CD4-positive, alpha-beta memory T cell (primary cell): ENCODE measurements at places on chromosomes 11 and 22. TPM values are rescaled to one million over a fixed set of nuclear protein-coding genes. Genes with fewer than 3 reads are reported as not detected.

- no peaks in the 10 kb centered on the region for H3K4me1 ChIP-seq
- no peak overlapping the region for H3K4me3 ChIP-seq
- H3K27me3 ChIP-seq, result no peaks in the 10 kb centered on the region
- DNase-seq, result no peak
- no peak overlapping the region for H3K27ac ChIP-seq
Observed at GRCh38 chr22:47190957-47191670, 428.7 kb downstream of the TBC1D22A start.

DNA sequence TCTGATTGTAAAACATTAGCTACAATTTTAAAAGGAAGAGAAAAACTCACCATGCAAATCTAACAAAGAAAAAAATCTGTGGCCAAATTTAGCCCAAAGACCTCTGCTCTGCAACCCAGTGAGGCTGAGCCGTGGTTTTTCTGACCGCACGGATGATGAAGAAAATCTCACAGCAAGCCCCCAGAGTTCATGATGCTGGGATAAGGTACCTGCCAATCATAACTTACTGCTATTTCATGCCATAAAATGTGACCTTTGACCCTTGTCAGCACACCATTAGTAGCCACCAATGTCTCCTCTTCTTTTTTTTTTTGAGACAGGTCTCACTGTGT is 11.1 kb downstream of the CERK start:
- no peak overlapping the region for H3K4me3 ChIP-seq
- H3K27ac ChIP-seq, result no peak overlapping the region
- H3K4me1 ChIP-seq, result peaks cover 42% of the 10 kb centered on the region
- no peaks in the 10 kb centered on the region for H3K27me3 ChIP-seq

Gene LIF
- 0.26 TPM for total RNA-seq

DNA sequence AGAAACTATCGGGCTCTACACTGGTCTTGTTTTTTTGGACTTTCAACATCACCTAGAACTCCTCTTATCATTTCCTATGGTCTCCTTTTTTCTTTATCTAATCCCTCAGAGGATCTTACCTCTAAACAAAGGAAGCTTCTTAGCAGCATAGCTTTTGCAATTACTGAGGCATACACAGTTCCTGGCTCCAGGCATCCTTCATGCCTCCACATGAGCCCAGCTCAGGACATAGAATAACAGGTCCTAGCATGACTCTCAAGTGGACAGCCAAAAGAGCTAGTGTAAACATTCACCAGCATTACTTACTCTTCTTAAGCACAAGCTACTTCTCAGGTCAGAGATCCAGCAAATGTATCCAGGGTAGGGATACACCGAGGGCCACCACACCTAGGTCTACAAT is 17.1 kb downstream of the CFAP300 start:
- no peak overlapping the region for H3K27ac ChIP-seq
- H3K36me3 ChIP-seq, result no peaks in the 10 kb centered on the region
- no peaks in the 10 kb centered on the region for H3K4me1 ChIP-seq
- H3K4me3 ChIP-seq, result no peak overlapping the region

Gene MFNG
- total RNA-seq, result 213 TPM

DNA sequence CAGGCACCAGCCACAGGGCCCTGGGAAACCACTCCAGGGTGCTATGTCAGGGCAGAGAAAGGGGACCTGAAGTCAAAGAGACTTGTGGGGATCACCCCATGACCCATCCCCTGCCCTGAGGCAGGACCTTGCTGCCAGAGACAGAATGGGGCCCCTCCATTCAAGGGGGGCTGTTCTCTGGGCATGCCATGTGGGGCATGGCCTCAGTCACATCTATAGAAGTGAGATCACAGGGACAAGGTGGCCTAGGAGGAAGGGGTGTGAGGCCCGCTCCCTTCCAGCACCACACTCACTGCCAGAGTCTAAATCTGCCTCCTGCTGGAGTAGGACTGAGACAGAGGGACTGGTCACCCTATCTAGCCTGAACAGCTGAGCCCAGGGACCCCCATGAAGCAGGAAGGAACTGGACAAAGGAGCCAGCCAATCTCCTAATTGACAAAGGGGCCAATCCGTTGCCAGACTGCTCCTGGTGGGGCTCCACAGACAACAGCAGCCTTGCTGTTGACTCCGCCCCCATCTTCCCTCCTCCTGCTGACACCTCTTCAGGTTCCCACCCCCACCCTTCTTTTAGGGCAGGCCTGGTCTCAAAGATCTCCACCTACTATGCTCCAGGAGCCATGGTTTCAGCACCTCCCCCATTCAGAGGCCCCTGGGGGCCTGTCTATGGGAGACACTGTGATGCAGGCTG is 26.0 kb downstream of the NEAT1 start:
- H3K27ac ChIP-seq, result no peak overlapping the region
- H3K4me3 ChIP-seq, result no peak overlapping the region
- peaks cover 15% of the 10 kb centered on the region for H3K36me3 ChIP-seq
- H3K27me3 ChIP-seq, result no peaks in the 10 kb centered on the region
- no peaks in the 10 kb centered on the region for H3K4me1 ChIP-seq
- no peak for DNase-seq

DNA sequence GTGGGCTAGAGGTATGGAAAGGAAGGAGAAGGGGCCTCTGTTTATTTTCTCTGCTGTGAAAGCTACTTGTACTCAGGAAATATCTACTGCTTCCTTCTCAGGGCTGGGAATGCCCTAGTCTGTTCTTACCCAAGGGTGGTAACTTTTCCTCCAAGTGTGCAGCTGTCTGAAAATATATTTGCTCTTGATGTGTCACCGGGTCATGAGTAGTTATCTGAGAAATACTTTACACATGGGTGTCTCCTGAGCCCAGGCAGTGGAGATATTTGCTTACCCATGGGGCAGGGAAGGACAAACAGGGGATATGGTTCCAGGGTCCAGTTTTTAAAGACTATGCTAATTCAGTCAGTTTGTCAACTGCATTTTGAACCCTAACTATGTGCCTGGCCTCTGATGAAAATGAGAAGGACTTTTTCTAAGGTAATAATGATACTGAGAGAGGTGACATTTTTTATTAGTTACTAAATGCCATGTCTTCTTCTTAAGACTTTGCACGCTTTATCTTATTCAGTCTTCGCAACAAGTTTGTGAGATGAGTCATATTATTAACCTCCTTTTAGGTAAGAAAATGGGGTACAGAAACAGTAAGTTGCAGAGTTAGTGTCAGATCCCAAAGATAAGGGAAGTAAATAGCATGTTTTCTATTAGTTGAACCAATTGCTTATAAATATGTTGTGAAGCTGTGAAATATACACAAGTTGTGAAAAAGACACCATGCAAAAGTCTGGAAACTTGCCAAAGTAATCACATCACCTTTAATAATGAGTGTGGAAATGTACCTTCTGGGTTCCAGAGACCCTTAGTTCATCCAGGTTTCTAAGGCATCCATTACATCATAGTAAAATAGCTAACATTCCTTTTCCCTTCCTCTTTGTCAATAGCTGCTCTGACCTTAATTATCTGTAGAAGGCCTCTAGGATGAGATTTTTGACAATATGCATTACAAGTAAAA is 22.9 kb downstream of the SYTL2 start:
- no peaks in the 10 kb centered on the region for H3K27me3 ChIP-seq
- no peaks in the 10 kb centered on the region for H3K4me1 ChIP-seq
- H3K4me3 ChIP-seq, result no peak overlapping the region
- no peaks in the 10 kb centered on the region for H3K36me3 ChIP-seq
- H3K27ac ChIP-seq, result no peak overlapping the region

Gene TEX54
- not detected for total RNA-seq

- H3K27me3 ChIP-seq, result peaks cover 5% of the 10 kb centered on the region
- peak overlapping the region; percentile 50 for H3K4me3 ChIP-seq
- no peaks in the 10 kb centered on the region for H3K36me3 ChIP-seq
- H3K27ac ChIP-seq, result no peak overlapping the region
Observed at GRCh38 chr22:33920927-33921524, 750 bp upstream of the LARGE1 start.

DNA sequence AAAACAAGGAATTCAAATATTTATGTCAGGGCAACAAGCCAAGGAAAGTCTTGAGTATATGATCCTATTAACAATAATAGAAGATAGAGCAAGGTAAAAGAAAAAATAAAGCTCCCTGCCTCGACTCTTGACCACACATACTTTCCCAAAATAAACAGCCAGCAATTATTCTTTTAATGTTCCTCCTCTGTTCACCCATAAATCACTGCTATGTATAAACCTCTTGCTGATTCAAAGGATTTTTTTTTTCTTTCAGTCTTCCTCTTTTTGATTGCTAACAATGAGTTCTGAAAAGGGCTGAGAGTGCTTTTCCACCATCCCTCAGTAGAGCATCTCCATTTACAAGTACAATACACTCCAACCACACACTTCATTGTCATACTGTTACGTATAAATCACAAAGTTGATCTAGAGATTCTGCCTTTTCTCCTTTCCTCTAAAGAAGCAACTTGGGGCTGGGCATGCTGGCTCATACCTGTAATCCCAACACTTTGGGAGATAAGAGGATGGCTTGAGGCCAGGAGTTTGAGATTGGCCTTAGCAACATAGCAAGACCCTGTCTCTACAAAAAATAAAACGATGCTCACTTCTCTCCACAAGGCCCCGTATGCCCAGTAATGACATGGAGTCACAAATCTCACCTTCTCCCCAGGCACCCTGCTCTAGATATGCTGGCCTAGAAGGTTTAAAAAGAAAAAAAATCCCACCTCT is 24.0 kb downstream of the RAB30 start:
- no peaks in the 10 kb centered on the region for H3K27me3 ChIP-seq
- no peak overlapping the region for H3K4me3 ChIP-seq
- no peaks in the 10 kb centered on the region for H3K36me3 ChIP-seq
- DNase-seq, result no peak

- peaks cover 50% of the 10 kb centered on the region for H3K27me3 ChIP-seq
- H3K36me3 ChIP-seq, result no peaks in the 10 kb centered on the region
- DNase-seq, result no peak
- peaks cover 14% of the 10 kb centered on the region for H3K4me1 ChIP-seq
- H3K4me3 ChIP-seq, result no peak overlapping the region
- H3K27ac ChIP-seq, result no peak overlapping the region
Observed at GRCh38 chr11:44313761-44314489, 4.0 kb upstream of the ALX4 start.

DNA sequence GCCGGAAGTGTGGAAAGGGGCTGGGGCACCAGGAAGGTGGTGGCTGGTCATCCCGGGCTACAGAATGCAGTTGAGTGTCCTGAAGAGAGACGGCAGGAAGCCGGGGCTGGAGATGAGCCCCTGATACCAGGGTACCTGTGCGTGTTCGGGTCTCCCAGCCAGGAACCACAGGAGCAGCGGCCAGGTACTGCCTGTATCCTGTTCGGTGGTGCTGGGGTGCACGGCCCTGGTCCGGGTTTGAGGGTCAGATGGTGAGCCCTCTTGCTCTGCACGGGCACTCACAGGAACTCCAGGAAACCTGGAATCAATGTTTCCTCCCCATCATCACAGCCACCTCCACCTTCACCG is 253.1 kb upstream of the B3GAT1 start:
- no peak overlapping the region for H3K4me3 ChIP-seq
- no peak for DNase-seq
- no peak overlapping the region for H3K27ac ChIP-seq
- H3K4me1 ChIP-seq, result no peaks in the 10 kb centered on the region
- no peaks in the 10 kb centered on the region for H3K27me3 ChIP-seq

Gene MUC6
- total RNA-seq, result not detected

DNA sequence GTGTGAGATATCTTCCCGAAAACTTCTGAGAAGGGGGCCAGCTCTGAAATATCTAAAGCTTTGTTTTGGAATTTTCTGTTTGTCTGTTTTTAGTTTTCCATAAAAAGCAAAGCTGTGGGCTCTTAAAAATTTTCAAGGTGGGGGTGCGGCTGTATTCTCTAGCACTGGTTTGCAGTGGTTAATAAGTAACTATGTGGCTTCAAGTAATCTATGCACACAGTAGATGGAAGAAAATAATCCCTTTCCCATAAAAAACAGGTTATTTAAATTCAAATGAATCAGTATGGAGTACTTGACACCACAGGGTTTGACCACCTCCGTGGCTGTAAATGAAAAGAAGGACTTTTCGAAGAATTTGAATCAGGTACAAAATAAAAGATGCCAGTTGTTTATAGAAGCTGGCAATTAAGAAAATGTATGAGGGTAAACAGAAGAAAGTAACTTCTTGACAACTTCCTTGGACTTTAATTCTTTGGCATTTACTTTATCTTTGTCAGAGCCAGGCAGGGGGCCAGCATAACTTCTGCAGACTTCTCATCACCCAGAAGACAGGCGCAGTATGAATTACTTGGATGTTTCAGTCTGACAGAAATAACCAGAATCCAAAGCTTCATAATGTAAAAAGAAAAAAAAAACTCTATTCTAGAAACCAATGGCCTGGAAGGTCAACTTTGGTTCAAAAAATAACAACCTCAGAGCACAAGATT is 981.0 kb downstream of the DLG2 start:
- no peak for DNase-seq
- H3K4me3 ChIP-seq, result no peak overlapping the region
- H3K27me3 ChIP-seq, result no peaks in the 10 kb centered on the region
- no peaks in the 10 kb centered on the region for H3K4me1 ChIP-seq
- no peaks in the 10 kb centered on the region for H3K36me3 ChIP-seq

- H3K36me3 ChIP-seq, result no peaks in the 10 kb centered on the region
- no peaks in the 10 kb centered on the region for H3K27me3 ChIP-seq
- no peak overlapping the region for H3K4me3 ChIP-seq
Observed at GRCh38 chr22:25002241-25002985, 49.9 kb downstream of the KIAA1671 start.

Gene NTM
- total RNA-seq, result not detected

GRCh38 chr11:61025821-61026120 is 54.3 kb downstream of the CD6 start:
- no peak for DNase-seq
- H3K4me3 ChIP-seq, result peak overlapping the region; percentile 39
- H3K27ac ChIP-seq, result peak overlapping the region; percentile 66
- peaks cover 84% of the 10 kb centered on the region for H3K4me1 ChIP-seq
- H3K27me3 ChIP-seq, result no peaks in the 10 kb centered on the region

DNA sequence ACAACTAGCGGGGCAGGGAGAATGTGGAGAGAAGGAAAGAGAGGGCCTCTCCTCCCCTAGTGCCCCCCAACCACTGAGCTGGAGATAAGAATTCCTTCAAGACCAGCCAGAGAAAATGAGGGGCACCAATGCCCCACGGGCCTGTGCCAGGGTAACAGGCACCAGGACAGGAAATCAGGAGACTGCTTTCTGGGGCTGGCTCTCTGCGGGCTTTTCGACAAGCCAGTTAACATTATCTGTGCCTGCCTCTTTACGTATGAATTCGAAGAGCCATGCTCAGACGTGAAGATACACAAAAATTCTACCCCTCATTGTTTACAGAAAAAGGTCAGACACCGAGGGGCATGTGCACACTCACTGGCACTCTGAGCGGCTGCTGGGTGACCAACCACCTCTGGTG is 52.1 kb downstream of the MYH9 start:
- peaks cover 100% of the 10 kb centered on the region for H3K4me1 ChIP-seq
- H3K27ac ChIP-seq, result peak overlapping the region; percentile 84
- peak overlapping the region; percentile 7 for H3K4me3 ChIP-seq
- H3K36me3 ChIP-seq, result peaks cover 52% of the 10 kb centered on the region
- no peak for DNase-seq

GRCh38 chr11:38005597-38005996 is 1407.6 kb upstream of the RAG2 start:
- H3K4me1 ChIP-seq, result no peaks in the 10 kb centered on the region
- H3K27me3 ChIP-seq, result no peaks in the 10 kb centered on the region
- no peak for DNase-seq

Gene POU2AF2
- total RNA-seq, result not detected
